ENCODE measurements at places on chromosomes 5 and 9.

DNA sequence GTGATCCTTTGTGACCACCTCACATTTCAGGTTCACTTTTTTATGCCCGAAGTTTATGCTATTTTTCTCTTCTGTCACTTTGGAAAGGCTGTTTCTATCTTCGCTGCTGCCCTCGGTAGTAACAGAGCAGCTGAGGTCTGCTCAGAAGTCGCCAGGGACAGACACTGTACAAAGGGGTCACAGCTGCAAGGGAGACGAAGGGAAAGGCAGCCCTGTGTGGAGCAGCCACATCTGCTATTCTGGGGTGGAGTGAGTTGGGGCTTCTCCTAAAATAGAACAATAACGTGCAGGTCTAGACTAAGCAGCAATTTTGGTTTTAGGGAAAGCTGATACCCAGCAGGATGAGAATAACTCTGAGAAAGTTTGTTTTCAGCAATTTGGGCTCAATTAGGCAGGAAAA, 72.5 kb downstream of the ACTL7B start:
- no peak for DNase-seq

DNA sequence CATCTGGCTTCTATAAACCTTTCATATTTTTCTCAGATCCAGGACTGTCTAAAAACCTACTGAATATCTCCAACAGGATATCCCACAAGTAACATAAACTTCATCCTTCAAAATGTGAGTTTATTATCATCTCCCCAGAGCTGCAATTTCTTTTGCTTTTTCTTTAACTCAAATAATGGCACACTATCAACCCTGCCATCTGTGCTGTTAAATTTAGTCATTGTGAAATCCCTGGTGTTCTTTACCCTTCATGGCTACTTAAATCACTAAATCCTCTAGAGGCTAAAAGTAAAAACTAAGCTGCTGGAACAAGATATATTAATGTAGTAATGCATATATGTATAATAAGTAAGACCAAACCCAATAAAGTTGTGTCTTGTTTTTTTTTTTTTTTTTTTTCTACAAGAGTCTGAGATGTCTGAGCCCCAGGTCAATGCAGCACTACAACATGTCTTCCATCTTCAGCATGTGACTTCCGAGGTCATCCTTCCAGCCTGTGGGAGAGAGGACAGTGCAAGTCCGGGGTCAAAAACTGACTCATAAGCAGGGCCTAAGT, 362.9 kb downstream of the ADGRV1 start:
- DNase-seq: no peak

- no peak for DNase-seq
These were observed 54.0 kb upstream of the FGF10 start for GRCh38 chr5:44443172-44443571.

- no peak for DNase-seq
These were observed 21.7 kb upstream of the PCAT7 start for GRCh38 chr9:94533155-94533554.

GRCh38 chr9:21608200-21608599, 126.1 kb upstream of the IFNE start:
- DNase-seq: no peak

DNA sequence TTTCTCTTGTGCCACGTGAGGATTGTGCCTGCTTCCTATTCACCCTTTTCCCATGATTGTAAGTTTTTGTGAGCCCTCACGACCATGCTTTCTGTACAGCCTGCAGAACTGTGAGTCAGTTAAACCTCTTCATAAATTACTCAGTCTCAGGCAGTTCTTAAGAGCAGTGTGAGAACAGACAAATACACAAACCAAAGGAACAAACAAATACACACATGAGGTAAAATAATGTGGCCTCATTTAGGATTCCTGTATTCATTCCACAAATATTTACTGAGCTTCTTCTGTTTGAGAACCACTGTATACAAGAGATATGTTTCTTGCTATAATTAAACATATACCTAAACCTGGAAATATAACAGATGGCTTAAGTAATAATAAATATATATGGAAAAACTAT, 760.3 kb downstream of the CDH9 start:
- DNase-seq: no peak

GRCh38 chr5:123803359-123803758, 291.4 kb downstream of the CSNK1G3 start:
- DNase-seq: no peak

- no peak for DNase-seq
These were observed 53.8 kb downstream of the MVB12B start for GRCh38 chr9:126380447-126380846.

DNA sequence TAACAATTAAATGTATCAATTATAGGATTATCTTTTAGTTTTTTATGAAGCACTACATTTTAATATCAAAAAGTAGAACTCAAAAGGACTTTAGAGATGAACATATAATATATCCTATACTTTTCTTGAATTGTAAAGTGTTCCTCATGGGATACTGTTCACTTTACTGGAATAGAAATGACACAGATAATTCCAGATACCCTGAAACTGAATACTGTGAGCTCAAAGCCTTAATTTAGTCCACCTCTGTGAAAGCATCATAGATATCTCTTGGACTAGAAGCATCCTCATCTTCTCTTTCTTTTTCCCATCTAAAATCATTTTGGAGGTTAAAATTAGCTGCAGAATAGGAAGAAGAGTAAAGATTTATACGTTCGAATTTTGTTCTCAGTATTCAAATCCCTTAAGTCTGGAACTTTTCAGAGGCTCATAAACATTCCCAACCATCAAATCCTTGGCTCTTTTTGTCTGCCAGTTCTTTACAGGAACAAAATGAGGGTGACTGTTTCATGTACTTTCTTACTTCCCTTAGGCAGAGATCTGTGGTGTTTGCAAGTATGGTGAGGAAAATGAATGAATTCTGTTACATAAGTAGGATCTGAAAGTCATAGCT, 49.4 kb downstream of the ADAMTS19 start:
- DNase-seq: no peak

DNA sequence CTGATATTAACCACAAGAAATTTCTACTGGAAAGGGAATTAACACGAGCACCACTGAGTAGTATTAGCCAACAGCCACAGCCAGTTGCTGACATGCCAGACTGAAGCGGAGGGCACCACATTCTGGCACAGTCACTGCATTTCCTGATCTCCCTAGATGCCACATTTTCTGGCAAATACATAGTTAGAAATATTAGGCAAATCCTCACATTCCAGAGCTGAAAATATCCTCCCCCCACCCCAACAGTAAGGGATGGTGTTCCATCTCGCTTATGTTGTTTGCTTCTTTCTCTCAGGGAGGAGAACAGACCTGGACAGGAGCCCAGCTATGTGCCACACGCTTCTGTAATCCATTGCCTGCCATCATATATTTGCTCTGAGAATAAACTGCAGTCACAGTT, 32.8 kb upstream of the MCTP1 start:
- DNase-seq: no peak

GRCh38 chr9:76759732-76760131, 4.5 kb upstream of the PCA3 start:
- no peak for DNase-seq

DNA sequence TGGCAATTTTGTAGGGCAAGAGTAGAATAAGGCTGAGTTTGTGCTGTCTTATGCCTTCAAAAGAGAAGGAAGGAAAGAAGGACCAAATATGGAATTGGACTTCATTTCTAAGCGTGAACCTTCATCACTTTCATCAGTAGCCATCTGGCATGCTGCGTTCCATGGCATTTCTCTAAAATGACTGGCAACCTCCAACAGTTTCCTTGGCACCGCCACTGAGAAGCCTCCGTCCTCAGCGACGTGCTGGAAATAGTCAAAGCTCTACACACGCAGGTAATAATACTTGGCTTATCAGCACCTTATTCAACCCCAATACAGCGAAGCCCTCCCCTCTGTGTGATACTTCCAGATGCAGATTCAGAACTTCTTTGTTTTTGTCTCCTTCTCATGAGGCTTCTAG, 169.7 kb upstream of the CD180 start:
- no peak for DNase-seq

DNA sequence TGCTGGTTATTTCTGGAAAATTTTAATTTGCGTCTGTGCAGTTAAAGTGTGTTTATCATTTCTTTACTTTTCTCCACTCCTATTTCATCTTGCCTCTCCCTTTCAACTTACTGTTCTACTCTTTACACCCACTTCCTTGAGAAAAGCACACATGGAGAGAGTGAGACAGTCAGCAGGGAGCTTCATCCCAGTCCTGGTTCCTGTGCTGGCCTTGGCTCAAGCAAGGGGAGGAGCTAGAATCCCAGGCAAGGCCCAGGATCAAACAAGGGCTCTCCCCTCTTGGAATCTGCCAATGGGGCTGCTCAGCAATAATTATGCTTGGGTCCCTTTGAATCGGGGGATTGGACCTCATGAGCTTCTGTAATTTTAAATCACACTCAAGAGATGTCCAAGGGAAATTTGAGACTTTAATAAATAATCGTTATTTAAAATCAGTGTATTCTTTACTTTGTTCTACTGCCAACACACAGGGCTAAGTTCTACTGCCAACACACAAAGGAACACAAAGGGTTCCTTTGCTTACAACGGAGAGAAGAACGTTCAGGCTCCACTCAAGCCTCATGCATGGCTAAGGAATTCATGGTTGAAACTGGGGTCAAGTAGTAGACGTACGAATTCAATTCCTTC, 439.3 kb upstream of the DAB2 start:
- no peak for DNase-seq

DNA sequence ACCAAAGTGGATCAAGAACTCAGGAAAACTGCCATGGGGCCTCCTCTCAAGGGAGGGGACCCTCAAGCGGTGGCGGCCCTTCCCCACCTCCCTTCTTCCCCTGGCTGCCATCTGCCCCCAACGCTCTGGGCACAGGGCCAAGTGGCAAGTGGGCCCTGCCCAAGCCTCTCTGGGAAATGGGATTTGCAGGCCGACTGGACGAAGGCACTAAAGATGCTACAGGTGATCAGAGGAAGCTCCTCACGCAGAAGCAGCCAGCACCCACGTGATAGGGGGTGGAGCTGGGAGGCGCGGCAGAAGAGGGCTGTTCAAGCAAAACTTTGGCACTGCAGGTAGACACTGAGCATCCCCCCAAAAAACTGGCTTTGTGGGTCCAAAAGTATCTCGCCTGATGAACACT, 52.7 kb upstream of the UBTD2 start:
- no peak for DNase-seq

DNA sequence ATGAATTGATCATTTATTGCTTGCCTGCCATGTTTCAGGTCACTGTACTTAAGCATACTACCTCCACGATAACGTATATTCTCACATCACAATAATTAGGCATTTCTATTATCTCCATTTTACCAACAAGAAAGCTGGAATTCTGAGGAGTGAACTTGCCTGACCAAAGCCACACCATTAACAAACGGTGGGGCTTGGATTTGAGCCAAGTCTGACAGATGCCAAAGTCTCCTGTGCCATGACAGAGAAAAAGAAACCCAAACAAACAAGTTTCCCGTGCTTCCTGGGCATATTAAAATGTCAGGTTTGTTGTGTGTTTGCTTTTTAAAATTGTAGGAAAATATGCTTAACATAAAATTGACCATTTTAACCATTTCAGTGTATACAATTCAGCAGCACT, 40.8 kb upstream of the KCNV2 start:
- no peak for DNase-seq

DNA sequence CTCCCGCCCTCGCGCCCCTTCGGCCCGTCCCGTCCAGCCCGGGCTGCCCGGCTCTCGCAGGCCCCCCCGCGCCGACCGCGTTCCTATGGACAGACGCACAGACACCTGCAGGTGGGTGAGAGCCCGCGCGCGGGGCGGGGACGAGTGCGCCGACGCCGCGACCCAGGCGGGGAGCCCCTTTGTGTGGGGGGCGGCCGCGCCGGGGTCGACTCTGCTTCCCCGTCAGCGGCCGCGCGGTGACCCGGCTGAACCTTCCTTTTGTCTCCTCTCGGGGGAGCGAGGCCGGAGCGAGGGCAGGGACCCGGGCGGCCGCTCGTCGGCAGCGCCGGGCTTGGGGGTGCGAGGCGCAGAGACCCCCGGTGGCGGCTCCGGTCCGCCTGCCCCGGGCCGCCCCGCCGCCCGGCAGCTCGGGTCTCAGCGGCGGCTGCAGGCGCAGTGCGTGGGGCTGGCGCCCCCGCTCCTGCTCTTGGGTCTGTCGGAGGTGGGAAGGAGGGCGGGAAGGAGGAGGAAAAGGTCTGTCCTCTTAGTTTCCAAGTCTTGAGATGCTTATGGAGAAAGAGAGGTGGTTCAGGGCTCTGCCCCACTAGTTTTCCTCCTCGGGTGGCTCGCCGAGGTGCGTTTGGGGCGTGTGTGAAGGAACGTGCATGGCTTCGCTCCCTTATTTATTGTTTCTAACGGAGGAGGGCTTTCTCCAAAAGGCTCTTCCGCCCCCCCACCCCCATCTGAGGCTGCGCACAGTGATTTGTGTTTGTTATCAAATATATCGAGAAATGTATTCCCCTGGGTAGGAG, 576 bp downstream of the KIAA1958 start:
- DNase-seq: peak; percentile 31

- no peak for DNase-seq
These were observed 141.7 kb downstream of the DCP2 start for GRCh38 chr5:113118298-113118697.

GRCh38 chr5:123283031-123283430, 140.2 kb downstream of the CEP120 start:
- no peak for DNase-seq

Data from NCI-H526 treated with DMSO at 0.1 percent for 48 hours (cell line).